ENCODE measurements at places on chromosomes 7 and 10.

DNA sequence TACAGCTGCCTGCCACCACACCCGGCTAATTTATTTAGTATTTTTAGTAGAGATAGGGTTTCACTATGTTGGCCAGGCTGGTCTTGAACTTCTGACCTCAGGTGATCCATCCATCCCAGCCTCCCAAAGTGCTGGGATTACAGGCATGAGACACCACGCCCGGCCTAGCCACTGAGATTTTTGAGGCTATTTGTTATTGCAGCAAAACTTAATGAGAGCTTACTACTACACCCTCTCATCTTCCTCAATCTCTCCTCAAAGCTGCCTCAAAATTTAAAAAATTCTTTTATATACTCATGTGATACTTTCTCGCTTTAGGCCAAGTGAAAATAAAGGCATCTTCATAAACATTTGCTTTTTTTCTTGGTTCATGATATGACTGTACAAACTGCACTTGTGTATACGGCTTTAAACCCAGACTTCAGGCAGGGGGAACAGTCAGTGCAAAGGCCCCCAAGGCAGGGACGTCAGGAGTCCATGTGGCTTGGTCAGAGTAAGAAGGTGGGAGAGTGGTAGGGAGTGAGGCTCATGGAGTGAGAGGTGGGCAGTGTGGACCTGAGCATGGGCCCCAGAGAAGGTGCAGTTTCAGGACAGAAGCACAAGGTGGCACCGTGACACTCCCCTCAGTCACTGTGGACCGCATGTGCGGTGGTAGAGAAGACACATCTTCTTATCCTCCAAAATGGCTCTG lies 55.5 kb downstream of the SYPL1 start:
- DNase-seq, result no peak

DNA sequence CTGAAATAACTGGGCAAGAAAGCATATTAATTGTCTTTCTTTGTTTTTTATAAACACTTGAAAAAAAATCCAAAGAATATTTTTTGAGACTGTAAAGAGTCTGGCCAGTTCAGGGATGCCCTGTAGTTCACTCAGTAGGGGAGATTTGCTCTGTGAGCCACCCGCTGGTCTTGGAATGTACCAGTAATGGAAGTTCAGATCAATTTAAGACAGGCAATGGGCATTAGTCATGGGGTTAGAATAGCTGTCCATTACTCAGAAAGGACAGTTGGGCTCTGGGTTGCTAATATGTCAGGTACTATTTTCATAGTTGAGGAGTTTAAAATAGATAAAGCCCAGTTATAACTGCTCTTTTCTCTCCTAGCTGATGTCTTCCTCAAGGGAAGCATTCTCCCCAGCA lies 38.7 kb downstream of the A1CF start:
- no peak for DNase-seq

GRCh38 chr7:26815426-26815825 lies 49.0 kb downstream of the SKAP2 start:
- no peak for DNase-seq

GRCh38 chr10:17802976-17803375 lies 6.2 kb upstream of the MRC1 start:
- DNase-seq, result no peak

DNA sequence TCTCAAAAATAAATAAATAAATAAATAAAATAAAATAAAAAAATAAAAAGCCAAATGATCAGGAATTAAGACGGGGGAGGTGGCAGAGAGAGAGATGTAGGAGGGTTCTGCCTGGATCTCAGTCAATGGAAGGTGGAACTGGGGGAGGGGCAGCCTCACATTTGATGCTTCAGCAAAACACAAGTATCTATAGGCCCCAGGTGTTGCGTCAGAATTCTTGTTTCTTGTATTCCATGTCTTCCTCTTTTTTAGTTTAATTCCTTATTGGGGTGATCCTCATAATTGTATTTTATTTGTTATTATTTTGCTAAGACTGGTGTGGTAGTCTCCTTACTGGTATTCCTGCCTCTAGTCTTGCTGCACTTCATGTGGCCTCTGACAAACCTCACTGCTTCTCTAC lies 41.4 kb upstream of the SMARCD3 start:
- no peak for DNase-seq

GRCh38 chr10:6423004-6423403 lies 157.1 kb downstream of the PRKCQ start:
- no peak for DNase-seq

DNA sequence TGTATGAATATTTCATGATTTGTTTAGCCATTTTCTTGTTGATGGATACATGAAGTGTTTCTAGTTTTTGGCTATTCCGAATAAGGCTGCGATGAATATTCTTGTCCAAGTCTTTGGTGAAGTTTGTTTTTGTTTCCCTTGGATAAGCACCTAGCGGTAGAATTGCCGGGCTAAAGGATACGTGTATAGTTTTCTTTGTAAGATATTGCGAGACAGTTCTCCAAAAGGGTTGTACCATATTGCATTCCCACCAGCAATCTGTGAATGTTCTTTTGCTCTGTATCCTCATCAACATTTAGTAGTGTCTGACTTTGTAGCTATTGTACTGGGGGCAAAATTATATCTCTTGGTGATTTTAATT lies 142.6 kb downstream of the DOCK1 start:
- DNase-seq, result no peak

GRCh38 chr10:48653944-48654698 lies 30.6 kb upstream of the WDFY4 start:
- no peak for DNase-seq

DNA sequence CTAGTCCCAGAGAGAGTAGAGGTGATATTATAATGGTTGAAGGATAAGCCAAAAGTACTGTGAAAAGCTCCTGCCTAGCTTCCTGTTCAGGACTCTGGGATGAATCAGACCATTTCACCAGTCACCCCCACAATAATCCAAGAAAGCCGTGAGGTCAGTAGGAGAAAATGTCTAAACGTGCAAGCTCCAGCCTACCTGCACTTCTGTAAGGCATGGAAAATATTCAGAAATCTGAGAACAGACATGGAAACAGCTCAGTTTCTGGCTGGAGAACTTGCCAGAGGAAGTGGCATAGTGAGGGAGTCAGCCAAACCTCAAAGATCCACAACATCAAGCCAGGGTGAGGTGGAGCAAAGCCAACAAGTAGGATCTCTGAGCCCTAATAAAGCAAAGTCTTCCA lies 58.2 kb downstream of the ELAPOR2 start:
- DNase-seq, result no peak

- no peak for DNase-seq
Measured at GRCh38 chr10:63549810-63550209, 28.6 kb downstream of the REEP3 start.

DNA sequence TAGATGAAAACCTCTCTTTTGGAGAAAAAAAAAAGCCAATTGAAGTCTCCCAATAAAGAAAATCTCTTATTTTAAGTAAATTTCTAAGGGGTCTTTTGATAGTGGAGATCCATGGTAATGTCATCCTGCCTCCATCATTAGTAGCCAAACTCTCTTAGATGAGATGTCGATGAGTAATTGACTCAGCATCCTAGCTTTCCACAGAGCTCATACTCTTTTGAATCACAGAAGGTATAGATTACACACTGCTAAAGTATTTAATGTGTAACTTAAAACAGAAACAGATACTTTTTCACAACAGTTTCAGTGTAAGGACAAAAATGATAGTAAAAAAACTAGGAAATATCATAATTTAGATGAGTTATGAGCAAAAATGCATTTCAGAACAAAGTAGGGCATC lies 19.4 kb downstream of the MAGI2 start:
- no peak for DNase-seq

GRCh38 chr10:42551582-42552187 lies 86.7 kb downstream of the ZNF33B start:
- DNase-seq, result no peak

DNA sequence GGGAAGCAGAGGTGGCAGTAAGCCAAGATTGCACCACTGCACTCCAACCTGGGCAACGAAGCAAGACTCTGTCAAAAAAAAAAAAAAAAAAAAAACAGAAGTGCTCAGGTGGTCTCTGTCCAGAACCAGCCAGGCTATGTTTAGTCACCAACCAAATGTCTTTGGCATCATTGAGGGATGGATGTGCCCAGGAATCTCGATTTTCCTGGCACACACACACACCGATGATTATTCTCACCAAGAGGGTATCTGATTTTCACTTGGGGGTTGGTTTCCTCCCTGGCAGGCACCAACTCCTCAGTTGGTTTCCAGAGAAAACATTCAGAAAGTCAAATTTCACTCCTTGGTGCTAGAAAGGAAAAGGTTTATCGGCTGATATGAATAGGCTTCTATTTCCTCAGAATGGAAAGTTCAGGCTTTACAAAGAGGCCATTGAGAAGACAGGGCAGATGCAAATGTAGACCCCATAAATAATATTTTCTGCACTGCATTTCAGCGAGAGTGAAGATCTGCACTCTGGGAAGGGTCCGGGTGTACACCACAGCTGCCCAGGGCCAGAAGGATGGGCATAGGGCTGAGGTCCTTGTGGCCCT lies 154.8 kb downstream of the TNS3 start:
- DNase-seq, result no peak

DNA sequence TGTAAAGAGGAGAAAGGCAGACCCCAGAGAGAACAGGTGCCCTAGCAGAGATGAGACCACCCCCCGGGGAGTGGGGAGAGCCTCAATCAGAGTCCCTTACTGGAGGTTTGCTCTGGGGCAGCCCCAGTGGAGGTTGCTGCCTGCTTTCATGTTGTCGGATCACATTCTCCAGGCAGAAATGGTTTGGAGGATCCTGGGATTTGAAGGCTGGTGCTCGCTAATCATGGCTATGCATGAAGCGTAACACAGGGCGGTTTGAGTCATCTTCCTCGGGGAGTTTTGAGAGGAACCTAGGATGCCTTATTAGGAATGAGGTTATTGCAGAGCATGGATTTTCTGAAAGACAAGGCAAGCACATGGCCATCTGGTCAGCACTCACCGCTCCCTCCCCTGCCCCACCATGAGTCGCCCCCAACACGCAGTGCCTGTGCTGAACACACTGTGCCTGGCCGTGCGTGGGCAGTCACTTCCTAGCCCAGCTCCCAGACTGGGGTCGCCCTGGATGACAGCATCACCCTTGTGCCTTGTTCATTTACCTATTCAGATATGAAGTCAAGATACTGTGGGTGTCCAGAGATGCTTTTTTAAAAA lies 319.9 kb downstream of the DPP6 start:
- no peak for DNase-seq

- no peak for DNase-seq
Measured at GRCh38 chr10:6336016-6336415, 133.3 kb downstream of the PFKFB3 start.

GRCh38 chr10:130300608-130301020 lies 164.4 kb downstream of the GLRX3 start:
- DNase-seq, result no peak
